Stimulated activated CD4-positive, alpha-beta T cell treated with anti-CD3 and anti-CD28 coated beads, Interleukin-1b, Interleukin-23, amount 100 ng/mL, for 1 hour (primary cell): ENCODE measurements at places on chromosomes 2 and 18.

GRCh38 chr2:165648801-165649200 is 145.2 kb downstream of the GALNT3 start:
- DNase-seq = no peak

- DNase-seq = no peak
Measured at GRCh38 chr2:165621086-165621560, 151.6 kb downstream of the CSRNP3 start.

GRCh38 chr2:204667990-204668389 is 122.7 kb downstream of the PARD3B start:
- no peak for DNase-seq

- DNase-seq = no peak
Measured at GRCh38 chr18:47411159-47411558, 159.7 kb upstream of the SKOR2 start.

DNA sequence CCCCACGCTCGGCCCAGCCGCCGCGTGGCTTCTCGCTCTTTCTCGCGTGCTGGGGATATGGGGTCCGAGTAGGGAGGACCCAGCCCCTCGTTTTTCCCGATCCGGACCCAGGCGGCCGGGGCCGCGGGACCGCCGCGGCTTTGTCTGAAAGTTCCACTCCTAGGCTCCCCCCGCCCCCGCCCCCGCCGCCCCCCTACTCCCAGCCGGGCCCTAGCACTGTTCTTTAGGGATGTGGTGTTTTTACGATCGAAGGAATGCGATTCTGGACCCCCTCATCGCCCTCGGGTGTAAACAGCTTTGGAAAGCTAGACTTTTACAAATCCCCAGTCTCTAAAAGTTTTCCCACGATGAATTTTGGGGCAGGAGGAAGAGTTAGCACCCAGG is 819 bp downstream of the TGIF1 start:
- no peak for DNase-seq

- DNase-seq = no peak
Measured at GRCh38 chr2:197958592-197959150, 154.3 kb downstream of the PLCL1 start.

- DNase-seq = no peak
Measured at GRCh38 chr2:160838691-160839090, 321.5 kb upstream of the TANK start.

DNA sequence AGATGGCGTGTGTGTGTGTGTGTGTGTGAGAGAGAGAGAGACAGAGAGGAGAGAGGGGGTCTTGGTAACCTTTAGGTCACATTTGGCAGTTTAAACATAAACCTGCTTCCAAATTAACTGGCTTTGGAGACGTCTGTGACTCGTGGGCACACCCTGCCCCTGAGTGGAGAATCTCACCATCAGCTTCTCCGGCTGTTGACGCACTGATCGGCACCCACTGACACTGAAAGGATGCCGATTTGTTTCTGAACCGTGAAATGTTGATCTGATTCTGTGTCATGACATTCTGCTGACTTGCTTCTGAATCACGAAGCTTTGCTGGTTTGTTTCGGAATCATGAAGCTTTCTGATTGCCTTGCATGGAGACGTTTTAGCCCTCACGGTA is 114.7 kb downstream of the RTP5 start:
- no peak for DNase-seq

DNA sequence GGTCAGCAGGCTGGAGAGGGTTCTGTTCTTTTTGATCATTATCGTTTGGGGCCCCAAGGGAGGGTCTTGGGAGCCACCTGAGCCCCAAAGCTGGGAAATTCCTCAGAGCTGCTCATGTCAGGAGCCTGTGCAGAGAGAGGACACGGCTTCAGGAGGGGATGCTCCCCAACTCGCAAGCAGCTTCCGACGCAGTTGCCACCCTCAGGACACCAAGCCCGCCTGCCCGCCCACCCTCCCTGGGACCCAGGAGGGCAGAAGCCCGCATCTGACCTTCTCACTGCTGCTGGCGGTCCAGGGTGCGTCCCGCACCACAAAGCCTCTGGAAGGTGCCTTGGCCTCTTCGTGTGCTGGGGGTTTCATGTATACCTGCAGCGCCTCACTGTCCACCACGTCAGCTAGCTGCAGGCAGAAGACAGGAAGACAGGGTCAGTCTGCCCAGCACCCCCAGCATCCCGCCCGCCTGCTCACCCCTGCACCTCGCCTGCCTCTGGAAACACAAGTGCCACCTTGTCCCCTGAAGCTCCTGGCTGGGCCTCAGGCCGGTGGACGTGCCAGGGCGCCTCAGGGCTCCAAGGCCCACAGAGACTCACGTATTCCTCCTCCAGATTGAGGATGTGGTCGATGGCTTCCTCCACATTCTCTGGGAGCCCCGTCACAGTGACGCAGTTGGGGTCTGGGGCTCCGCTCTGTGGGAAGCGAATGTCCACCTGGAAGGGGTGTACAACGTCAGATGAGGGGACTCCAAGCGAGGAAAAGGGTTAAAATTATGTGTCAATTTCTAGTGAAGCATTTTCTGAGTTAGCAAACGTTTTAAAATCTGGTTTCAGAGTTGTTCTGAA is 41.3 kb downstream of the ANO7 start:
- no peak for DNase-seq

DNA sequence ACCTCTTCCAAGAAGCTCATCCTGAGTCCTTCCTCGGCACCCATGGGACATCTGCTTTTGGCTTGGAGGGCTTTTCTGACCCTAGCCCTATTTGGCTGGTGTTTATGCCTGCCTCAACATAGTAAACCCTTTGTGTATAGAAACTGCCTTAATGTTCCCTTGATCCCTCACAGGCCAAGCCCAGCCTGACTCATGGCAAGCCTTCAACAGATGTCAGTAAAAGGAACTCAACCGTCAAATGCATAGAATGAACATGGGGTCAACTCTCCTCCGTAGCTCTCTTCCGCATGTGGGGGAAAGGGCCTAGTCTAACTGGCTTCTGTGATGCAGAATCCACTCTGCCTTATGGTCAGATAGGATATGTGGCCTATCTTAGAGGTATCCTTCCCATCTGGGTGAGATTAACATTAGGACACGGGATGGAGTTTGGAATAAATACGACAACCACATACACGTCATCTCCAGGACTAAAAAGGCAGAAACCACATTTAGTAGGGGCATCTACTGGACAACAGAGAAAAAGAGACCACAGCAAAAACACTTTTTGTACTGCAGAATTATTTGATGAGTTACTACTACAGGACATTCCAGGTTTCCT is 2.5 kb upstream of the NPAS2 start:
- no peak for DNase-seq

- DNase-seq = no peak
Measured at GRCh38 chr2:215983581-215984351, 29.6 kb downstream of the MREG start.

DNA sequence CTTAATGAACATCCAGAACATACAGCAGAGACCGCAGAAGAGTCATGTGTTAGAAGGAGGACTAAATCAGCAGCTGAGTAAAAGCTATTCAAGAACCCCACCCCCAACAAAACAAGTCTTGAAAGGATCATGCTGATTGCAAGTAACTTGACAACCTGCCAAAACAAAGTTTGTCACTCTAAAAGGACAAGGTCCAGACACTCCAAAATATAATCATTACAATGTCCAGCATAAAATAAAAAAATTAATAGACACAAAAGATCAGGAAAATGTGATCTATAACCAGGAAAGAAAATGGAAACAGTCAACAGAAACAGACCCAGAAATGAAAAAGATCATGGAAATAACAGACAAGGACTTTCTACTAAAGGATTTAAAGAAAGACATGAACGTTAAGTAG is 28.5 kb downstream of the CCDC88A start:
- no peak for DNase-seq

DNA sequence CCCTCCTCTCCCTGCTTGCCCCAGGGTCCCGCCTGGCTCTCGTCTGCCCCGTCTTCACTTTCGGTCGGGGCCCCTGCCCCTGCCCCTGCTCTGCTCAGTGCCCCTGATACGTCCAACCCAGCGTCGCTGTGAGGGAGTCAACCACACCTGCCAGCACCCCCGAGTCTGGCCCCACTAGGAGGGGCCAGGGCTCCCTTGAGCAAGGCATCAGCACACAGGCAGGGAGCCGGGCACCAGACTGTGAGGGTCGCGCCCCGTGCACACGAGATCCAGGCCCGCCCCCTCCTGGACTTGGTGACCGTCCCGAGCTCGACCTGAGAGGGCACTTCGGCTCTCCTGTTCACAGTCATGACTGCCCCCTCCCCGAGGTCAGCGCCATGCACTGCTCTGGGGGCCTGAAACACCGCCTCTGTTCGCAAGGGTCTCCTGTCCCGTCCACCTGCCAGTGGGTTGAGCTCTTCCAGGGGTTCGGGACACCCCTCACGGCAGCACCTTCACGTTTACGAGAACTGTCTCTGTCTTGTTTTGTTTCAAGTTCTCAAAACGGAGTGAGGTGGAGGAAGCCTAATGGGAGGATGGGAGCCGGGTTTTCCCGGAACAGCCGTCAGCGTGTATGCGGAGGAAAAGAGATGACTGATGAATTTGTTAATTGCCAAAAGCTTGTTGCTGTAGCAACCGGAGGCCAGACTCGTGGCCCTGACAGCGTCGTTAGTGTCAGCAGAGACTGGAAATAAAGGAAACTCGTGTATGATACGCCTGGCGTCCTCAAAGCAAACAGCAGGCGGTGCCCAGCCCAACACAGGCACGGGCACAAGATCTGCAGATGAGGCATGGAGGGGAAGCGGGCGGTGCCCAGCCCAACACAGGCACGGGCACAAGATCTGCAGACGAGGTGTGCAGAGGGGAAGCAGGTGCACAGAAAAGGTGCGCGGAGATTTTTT is 48.2 kb upstream of the KCNG2 start:
- DNase-seq = no peak

- no peak for DNase-seq
Measured at GRCh38 chr18:22915337-22915736, 17.8 kb upstream of the RBBP8 start.

GRCh38 chr2:208541989-208542464 is 135.4 kb downstream of the PTH2R start:
- DNase-seq = no peak

DNA sequence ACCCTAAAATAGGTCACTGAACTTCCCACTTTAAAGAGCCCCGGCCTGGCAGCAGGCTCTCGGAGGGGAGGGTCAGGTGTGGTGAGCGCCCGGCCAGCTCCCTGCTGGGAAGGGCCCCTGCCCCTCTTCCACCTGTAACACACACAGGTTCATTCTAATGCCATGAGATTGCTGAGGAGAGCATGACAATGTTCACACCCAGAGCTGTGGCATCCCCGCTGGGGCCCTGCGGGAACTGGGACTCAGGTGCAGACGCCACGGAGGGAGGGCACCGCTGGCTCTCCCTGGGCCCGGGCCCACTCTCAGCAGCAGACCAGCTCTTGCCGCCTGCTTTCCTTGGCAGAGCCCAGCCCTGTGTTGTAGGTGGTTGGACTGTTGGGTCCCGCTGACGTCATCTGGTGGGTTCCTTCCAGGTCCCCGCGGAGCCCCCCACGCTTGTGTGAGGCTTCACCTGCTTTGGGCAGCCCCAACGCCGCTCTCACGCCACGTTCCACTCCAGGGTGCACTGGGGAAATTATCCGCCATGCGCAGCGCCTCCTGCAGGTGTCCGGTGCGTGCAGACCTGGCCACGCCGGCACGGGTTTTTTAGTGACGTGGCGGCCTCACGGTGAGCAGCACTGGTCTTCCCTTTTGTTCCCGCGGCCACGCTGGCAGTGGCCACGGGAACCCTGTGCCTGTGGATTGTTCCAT is 50.4 kb upstream of the KCNG2 start:
- DNase-seq = no peak

GRCh38 chr2:191512216-191512835 is 165.6 kb upstream of the NABP1 start:
- no peak for DNase-seq

DNA sequence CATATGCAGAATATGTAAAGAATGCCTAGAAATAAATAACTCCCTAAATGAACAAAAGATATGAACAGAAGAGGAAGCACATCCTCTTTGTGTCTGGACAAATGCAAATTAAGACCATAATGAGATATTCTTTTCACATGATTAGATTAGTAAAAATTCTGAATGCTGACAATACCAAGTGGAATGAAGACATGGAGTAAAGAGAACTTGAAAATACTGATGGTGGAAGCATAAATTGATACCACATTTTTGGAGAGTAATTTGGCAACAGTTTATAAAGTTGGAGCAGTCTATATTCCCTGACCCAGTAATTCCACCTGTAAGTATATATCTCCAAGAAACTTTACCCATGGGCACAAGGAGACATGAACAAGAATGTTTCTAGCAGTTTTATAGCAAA is 130.0 kb downstream of the CAPN13 start:
- DNase-seq = no peak

GRCh38 chr2:174577967-174578589 is 19.5 kb downstream of the WIPF1 start:
- no peak for DNase-seq

GRCh38 chr18:31039426-31039825 is 3.1 kb downstream of the DSC3 start:
- no peak for DNase-seq

GRCh38 chr2:187148059-187148714 is 299.2 kb upstream of the ZSWIM2 start:
- no peak for DNase-seq

DNA sequence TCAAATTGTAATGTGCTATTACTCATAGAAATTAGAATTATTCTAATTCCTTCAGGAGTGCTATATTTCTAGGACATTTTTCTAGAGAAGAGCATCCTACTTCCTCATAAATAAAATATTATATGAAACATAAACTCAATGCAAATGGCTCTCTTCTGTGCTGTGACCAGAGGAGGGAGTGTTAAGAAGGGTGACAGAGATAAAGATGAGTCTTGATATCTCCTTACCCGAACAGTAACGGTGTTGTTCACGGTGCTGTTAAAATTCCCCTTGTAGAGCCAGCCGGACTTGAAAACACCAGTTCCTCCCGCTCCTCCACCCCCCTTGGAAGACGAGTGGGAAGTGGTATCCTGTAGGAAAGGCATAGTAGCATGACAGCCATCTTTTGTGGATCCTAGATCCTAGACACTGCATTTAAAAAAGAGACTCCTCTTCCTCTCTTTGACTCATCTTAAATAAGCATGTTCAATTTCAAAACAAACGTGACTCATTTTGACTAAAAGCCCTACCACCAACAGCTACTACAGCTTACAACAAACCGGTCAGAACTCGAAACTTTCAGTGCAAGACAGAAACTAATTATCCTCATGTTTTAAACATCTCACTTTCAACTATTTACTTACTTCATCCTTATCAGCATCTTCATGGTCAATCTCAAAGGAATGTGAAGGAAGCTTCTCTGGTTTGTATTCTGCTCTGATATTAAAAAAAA is 156.3 kb downstream of the DOCK10 start:
- DNase-seq = no peak

- no peak for DNase-seq
Measured at GRCh38 chr2:50649626-50650402, 382.1 kb downstream of the NRXN1 start.

- no peak for DNase-seq
Measured at GRCh38 chr2:98912957-98913915, 22.8 kb downstream of the CRACDL start.

DNA sequence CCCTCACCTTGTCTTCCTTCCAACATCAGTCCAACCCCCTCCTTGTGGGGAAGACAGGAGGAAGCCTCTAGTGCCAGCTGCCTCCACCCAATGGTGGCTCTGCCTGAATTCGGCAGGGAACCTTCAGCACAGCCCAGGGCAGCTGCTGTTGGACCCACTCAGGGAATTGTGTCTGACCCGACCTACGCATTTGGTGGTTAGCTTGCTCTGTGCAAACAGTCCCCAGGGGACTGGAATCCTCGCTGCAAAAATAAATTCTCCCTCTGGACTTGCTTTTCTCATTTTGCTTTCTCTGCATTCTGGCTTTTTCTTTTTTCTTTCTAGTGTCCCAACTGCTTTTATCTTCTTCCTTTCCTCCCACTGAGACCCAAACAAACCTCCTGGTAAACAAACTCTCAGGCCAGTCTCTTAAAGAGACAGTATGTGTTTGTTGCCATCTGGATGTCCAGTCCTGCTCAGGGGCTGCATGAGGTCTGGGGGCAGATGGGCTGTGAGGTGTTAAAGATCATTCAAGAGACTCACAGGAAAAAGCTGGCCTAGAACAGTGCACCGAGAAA is 137.7 kb upstream of the HAAO start:
- no peak for DNase-seq
